Smooth muscle cell of trachea (primary cell): ENCODE measurements at places on chromosomes 2 and 18. TPM values are rescaled to one million over a fixed set of nuclear protein-coding genes. Genes with fewer than 3 reads are reported as not detected.

The BBS5 gene
- total RNA-seq = 7.6 and 10.4 TPM in 2 replicates

The ABCB11 gene
- total RNA-seq = under 0.01 TPM in 1 of 2 replicates, not detected in the other

The SETBP1 gene
- 3.6 and 6.5 TPM in 2 replicates for total RNA-seq

The VSNL1 gene
- 0.29 and 0.99 TPM in 2 replicates for total RNA-seq

The ARHGAP15 gene
- total RNA-seq = not detected in 2 replicates

The MOCOS gene
- 5.5 and 13.7 TPM in 2 replicates for total RNA-seq

The CASP10 gene
- total RNA-seq = 6.1 and 11.6 TPM in 2 replicates

The CYP20A1 gene
- total RNA-seq = 41.5 and 69.8 TPM in 2 replicates

The GPR45 gene
- not detected in 2 replicates for total RNA-seq

The CHRNG gene
- total RNA-seq = not detected in 2 replicates

The CENPA gene
- 0.99 and 21.4 TPM in 2 replicates for total RNA-seq

The CDH2 gene
- 6.3 and 6.8 TPM in 2 replicates for total RNA-seq

The NFATC1 gene
- 1.9 and 2.8 TPM in 2 replicates for total RNA-seq

The TCF4 gene
- 35.7 and 110 TPM in 2 replicates for total RNA-seq

The TCF23 gene
- not detected in 2 replicates for total RNA-seq

The PSTPIP2 gene
- total RNA-seq = 7.3 and 11.5 TPM in 2 replicates

The SLC9A2 gene
- under 0.01 TPM in 2 replicates for total RNA-seq

The CLEC4F gene
- not detected in 2 replicates for total RNA-seq

The HAAO gene
- total RNA-seq = 2.3 and 6.3 TPM in 2 replicates

The NPAS2 gene
- total RNA-seq = 9.0 and 9.9 TPM in 2 replicates

The TXNDC2 gene
- under 0.01 TPM in 2 replicates for total RNA-seq

The NPPC gene
- total RNA-seq = not detected in 2 replicates

The ABCG8 gene
- not detected in 2 replicates for total RNA-seq

The HK2 gene
- total RNA-seq = 19.1 and 46.8 TPM in 2 replicates

The SIX2 gene
- 0.17 TPM in 1 of 2 replicates, not detected in the other for total RNA-seq

The ERICH2 gene
- 0.33 TPM in 1 of 2 replicates, not detected in the other for total RNA-seq

The ZEB2 gene
- 72.1 and 79.4 TPM in 2 replicates for total RNA-seq

The LRATD1 gene
- total RNA-seq = under 0.01 TPM in 2 replicates

The EGR4 gene
- 0.83 TPM in 1 of 2 replicates, not detected in the other for total RNA-seq

The GPR155 gene
- total RNA-seq = 4.5 and 7.1 TPM in 2 replicates

The ZC3H6 gene
- total RNA-seq = 5.8 and 6.4 TPM in 2 replicates

The ANKRD29 gene
- 8.6 and 15.5 TPM in 2 replicates for total RNA-seq

The EML6 gene
- 0.15 and 0.66 TPM in 2 replicates for total RNA-seq

The YIPF4 gene
- 14.1 and 24.9 TPM in 2 replicates for total RNA-seq

The EVX2 gene
- not detected in 2 replicates for total RNA-seq

The REG1B gene
- total RNA-seq = not detected in 2 replicates

The TCF7L1 gene
- 2.5 and 2.8 TPM in 2 replicates for total RNA-seq

The LRPPRC gene
- total RNA-seq = 55.2 and 74.2 TPM in 2 replicates

The IL1F10 gene
- not detected in 2 replicates for total RNA-seq

The EXOC6B gene
- 27.1 and 33.2 TPM in 2 replicates for total RNA-seq

The RUFY4 gene
- not detected in 2 replicates for total RNA-seq

The COLEC11 gene
- 0.44 TPM in 1 of 2 replicates, not detected in the other for total RNA-seq

The TUBA4B gene
- 0.17 TPM in 1 of 2 replicates, not detected in the other for total RNA-seq

The HOXD9 gene
- 0.17 TPM in 1 of 2 replicates, not detected in the other for total RNA-seq

The ZNF804A gene
- 1.9 and 2.3 TPM in 2 replicates for total RNA-seq

The DOK6 gene
- total RNA-seq = 1.5 and 5.6 TPM in 2 replicates

The KHK gene
- total RNA-seq = 0.50 and 1.3 TPM in 2 replicates

The MSTN gene
- total RNA-seq = 0.17 and 0.29 TPM in 2 replicates

The CD302 gene
- 9.8 and 10.0 TPM in 2 replicates for total RNA-seq

The IL1RL1 gene
- 0.33 and 0.44 TPM in 2 replicates for total RNA-seq

The WDR35 gene
- 13.2 and 20.4 TPM in 2 replicates for total RNA-seq

The SLC40A1 gene
- total RNA-seq = 15.4 and 73.1 TPM in 2 replicates

The TMEM185B gene
- total RNA-seq = 26.8 and 49.5 TPM in 2 replicates
